Osteoblast (primary cell): ENCODE measurements at places on chromosomes 6 and 20. TPM values are rescaled to one million over a fixed set of nuclear protein-coding genes. Genes with fewer than 3 reads are reported as not detected.

DNA sequence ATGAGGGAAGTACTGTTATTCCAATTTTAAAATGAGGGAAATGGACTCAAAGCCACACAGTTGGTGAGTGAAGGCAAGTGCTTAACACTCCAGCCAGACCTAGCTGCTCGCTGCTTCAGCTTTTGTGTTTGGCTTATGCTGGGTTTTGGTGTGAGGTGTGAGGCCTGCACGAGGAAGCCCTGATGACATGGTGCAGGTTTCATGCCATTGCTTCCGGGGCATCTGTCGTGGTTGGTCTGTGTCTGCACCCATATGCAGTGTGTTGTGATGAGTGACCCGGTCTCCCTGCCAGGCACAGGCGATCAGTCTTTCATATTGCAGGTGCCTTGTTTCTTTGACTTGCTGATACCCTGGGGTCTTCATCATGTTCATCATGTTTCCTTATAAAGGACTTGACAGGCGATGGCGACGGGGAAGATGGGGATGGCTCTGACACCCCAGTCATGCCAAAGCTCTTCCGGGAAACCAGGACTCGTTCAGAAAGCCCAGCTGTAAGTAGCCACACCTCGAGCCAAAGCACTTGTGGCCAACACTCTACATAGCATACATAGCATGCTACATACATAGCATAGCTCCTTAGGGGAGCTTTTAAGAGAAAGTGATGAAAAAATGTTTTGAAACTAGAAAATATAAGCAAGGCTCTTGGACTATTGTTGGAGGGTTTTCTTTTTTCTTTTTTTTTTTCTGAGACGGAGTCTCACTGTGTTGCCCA, 22.3 kb downstream of the DNMT3B start:
- H3K36me3 ChIP-seq = peaks cover 3% of the 10 kb centered on the region
- H3K27ac ChIP-seq = no peak overlapping the region
- H3K27me3 ChIP-seq = no peaks in the 10 kb centered on the region

- DNase-seq = no peak
- no peak overlapping the region for H3K4me3 ChIP-seq
- H3K27ac ChIP-seq = no peak overlapping the region
- no peaks in the 10 kb centered on the region for H3K4me1 ChIP-seq
- H3K27me3 ChIP-seq = no peaks in the 10 kb centered on the region
- H3K36me3 ChIP-seq = no peaks in the 10 kb centered on the region
Observed at GRCh38 chr6:76644231-76644630, 571.8 kb upstream of the IMPG1 start.

GRCh38 chr20:10449270-10449669, 14.2 kb downstream of the SLX4IP start:
- H3K27ac ChIP-seq = no peak overlapping the region
- H3K4me1 ChIP-seq = no peaks in the 10 kb centered on the region
- no peak for DNase-seq
- H3K36me3 ChIP-seq = no peaks in the 10 kb centered on the region
- H3K27me3 ChIP-seq = no peaks in the 10 kb centered on the region
- H3K4me3 ChIP-seq = no peak overlapping the region

DNA sequence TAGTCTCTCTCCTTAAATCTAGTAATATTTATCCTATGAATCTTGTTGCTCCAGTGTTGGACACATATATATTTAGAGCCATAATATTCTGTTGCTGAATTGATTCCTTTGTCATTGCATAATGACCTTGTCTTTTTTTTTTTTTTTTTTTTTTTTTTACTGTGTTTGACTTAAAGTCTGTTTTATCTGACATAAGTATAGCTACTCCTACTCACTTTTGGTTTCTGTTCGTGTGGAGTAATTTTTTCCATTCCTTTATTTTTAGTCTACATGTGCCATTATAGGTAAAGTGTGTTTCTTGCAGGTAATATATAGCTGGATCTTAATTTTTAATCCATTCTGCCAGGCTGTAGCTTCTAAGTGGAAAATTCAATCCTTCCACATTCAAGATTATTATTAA, 166.5 kb downstream of the GMDS start:
- H3K27ac ChIP-seq = no peak overlapping the region
- no peak for DNase-seq
- H3K27me3 ChIP-seq = no peaks in the 10 kb centered on the region
- no peaks in the 10 kb centered on the region for H3K36me3 ChIP-seq
- no peak overlapping the region for H3K4me3 ChIP-seq

DNA sequence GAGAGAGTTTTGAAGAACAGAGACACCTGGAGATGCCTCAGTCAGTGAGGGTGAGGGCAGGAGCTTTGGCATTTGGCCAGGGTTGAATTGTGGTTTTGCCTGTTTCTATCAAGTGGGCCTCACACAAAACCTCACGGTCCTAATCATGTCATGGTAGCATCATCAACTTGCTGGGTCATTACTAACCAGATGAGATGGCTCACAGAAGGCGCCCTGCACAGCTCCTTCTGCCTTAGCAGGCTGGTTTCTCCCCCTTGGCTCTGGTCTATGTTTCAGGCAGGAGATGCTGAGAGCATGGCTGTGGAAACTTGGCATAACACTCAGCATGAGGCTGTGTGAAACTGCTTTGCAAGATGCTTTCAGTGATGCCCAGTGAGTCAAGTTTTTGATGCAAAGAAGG, 99.3 kb downstream of the LRRC1 start:
- H3K4me1 ChIP-seq = peaks cover 7% of the 10 kb centered on the region
- no peak overlapping the region for H3K27ac ChIP-seq
- no peaks in the 10 kb centered on the region for H3K27me3 ChIP-seq
- no peak for DNase-seq

DNA sequence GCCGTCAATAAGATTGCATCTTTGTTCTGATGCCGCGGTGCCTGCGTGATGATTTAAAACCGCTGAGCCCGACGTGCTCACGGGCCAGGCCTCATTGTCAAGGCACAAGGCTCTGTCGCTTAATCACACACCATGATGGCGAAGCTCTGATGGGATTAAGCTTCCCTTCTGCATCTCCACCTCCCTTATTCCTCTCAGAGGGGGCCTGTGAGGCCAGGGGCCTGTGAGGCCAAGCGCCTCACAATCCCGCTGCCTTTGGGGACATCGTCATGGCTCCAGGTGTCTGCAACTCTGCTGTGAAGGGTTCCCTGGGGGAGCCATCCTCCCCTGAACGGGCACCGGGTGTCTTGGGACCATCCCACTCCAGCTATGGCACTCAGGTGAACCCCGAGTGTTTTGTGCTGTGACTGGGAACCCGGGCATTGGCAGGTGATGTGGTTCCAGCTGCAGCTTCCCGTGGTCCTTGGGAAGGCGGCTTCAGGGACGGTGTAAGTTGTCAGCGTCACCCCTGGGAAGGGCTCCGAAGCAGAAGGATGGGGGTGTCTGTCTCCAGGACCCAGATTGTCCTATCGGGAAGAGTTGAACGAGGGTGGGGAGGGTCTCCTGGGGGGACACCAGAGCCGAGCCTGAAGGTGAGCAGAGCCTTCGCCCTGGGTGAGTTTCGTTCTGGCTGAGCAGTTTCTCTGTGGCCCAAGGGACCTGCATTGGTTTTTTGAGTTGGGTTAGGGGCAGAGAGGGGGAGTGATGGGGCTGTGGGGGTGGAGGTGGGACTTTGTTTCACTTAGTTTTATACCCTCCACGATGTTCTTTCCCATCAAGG, 18.0 kb upstream of the BHLHE23 start:
- peaks cover 77% of the 10 kb centered on the region for H3K27me3 ChIP-seq
- H3K27ac ChIP-seq = no peak overlapping the region
- no peak for DNase-seq
- no peak overlapping the region for H3K4me3 ChIP-seq
- H3K4me1 ChIP-seq = no peaks in the 10 kb centered on the region
- no peaks in the 10 kb centered on the region for H3K36me3 ChIP-seq

DNA sequence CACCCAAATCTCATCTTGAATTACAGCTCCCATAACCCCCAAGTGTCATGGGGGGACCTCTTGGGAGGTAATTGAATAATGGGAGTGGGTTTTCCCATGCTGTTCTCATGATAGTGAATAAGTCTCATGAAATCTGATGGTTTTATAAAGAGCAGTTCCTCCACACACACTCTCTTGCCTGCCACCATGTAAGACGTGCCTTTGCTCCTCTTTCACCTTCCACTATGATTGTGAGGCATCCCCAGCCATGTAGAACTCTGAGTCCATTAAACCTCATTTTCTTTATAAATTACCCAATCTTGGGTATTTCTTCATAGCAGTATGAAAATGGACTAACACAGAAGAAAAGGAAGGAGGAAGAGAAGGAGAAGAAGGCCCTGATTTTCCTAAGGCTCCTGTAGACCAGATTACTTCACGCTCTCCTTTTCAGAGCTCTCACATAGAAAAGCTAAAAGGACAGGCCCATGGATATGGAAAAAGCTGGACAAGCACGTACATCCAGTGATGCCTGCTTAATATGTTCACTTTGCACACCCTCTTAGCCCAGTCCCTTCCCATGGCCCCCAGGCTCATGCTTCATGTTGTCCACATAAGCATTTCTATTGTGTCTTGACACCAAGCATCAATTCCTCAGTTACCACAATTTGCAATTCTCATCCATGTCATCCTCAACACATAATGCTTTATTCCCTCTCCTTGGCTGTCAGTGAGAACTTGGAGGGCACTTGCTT, 354.8 kb downstream of the CD83 start:
- no peaks in the 10 kb centered on the region for H3K36me3 ChIP-seq
- H3K27ac ChIP-seq = no peak overlapping the region
- DNase-seq = no peak
- H3K4me1 ChIP-seq = peaks cover 17% of the 10 kb centered on the region
- no peaks in the 10 kb centered on the region for H3K27me3 ChIP-seq

- peak overlapping the region; percentile 92 for H3K27ac ChIP-seq
- no peaks in the 10 kb centered on the region for H3K36me3 ChIP-seq
- no peaks in the 10 kb centered on the region for H3K27me3 ChIP-seq
Observed at GRCh38 chr6:108944707-108945680, 96.8 kb downstream of the ARMC2 start.

DNA sequence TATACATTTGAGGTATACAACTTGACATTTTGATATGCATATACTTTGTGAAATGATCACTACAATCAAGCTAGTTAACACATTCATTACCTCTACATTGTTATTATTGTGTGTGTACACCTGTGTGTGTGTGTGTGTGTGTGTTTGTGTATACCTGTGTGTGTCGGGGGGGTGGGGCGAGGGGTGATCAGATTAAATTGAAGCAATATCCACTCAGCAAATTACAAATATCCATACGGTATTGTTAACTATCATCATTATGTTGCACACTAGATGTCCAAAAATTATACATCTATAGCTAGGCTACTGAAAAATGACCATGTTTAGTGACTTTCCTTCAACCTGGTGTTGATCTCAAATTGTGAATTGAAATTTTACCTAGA, 1.8 kb downstream of the RHAG start:
- H3K36me3 ChIP-seq = no peaks in the 10 kb centered on the region
- no peaks in the 10 kb centered on the region for H3K27me3 ChIP-seq
- H3K4me3 ChIP-seq = no peak overlapping the region
- H3K4me1 ChIP-seq = no peaks in the 10 kb centered on the region
- DNase-seq = no peak

DNA sequence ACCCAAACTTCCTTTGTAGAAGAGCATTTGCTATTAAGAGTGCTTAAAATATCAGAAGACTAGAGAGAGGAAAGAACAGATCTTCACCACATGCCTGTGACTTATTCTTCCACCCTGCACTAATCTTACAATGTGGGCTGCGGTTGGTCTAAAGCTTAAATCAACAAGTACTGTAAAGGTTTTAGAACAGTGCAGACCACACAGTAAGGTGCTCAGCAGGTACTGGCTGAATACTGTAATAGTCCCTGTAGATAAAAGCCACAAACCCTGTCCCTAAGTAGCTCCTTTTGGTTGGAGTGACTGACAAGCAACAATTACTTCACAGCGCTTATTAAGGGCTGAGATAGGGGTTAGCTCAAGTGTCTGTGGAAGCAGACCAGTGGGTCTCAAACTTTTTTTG, 972 bp upstream of the PHF3 start:
- H3K36me3 ChIP-seq = no peaks in the 10 kb centered on the region
- H3K4me3 ChIP-seq = no peak overlapping the region
- peaks cover 17% of the 10 kb centered on the region for H3K27me3 ChIP-seq
- no peak for DNase-seq

GRCh38 chr6:31814677-31815024, 432 bp downstream of the HSPA1L start:
- no peaks in the 10 kb centered on the region for H3K27me3 ChIP-seq
- H3K4me1 ChIP-seq = peaks cover 25% of the 10 kb centered on the region
- H3K36me3 ChIP-seq = no peaks in the 10 kb centered on the region
- DNase-seq = peak; percentile 97

Gene SYCP2
- total RNA-seq = 0.59 and 1.4 TPM in 2 replicates

Gene C20orf204
- total RNA-seq = 0.59 and 1.1 TPM in 2 replicates

Gene TNNC2
- 0.29 and 0.36 TPM in 2 replicates for total RNA-seq

Gene KLHDC3
- total RNA-seq = 122 and 123 TPM in 2 replicates

Gene PNPLA1
- total RNA-seq = under 0.01 TPM in 1 of 2 replicates, not detected in the other

Gene SLC2A10
- total RNA-seq = 44.2 and 47.4 TPM in 2 replicates
